Chondrocyte (in vitro differentiated cells): ENCODE measurements at places on chromosomes 2 and 18.

DNA sequence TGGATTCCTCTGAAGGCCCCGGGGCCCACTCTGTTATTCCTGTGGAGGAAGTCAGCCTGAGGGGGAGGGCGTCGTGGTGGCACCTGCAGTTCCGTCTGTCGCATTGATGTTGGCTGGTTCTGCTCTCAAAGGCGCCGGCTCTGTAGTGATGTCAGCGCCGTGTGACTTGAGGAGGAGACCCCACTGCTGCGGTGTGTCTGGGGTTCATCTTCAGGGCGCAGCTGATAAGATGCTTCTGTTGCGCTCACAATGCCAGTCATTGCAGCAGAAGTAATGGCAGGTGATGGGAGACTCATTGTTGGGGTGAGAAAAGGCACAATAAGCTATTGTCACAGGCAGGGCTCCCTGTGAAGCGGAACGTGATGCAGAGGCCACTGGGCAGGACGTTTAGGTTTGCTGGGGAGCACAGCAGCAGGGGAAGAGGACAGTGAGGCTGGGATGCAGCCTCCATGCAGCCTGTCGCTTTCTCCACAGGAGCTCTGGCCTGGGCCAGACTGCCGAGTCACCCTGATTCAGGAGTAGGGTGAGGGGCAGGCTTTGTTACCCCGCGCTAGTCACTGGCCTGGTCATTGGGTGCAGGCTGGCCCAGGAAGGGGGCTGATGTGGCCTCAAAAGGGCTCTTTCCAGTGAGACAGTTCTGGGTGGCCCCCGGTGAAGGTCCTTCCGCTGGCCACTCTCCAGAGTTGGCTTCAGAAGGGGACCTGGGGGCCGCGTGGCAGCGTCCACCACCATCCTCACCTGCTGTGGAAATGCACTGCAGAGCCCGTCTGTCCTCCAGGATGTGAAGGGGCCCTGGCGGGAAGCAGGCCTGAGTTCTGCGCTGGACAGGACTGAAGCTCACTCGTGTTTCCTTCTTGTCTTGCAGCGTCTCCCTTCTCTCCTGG is 42.9 kb downstream of the SH3BP4 start:
- no peaks in the 10 kb centered on the region for H3K27me3 ChIP-seq
- H3K27ac ChIP-seq: peak overlapping the region; percentile 92
- DNase-seq: peak; percentile 85
- peaks cover 81% of the 10 kb centered on the region for H3K4me1 ChIP-seq

GRCh38 chr2:42607101-42607637 is 38.7 kb downstream of the MTA3 start:
- H3K4me3 ChIP-seq: no peak overlapping the region
- no peak overlapping the region for H3K27ac ChIP-seq
- peaks cover 8% of the 10 kb centered on the region for H3K4me1 ChIP-seq
- H3K36me3 ChIP-seq: peaks cover 11% of the 10 kb centered on the region
- no peaks in the 10 kb centered on the region for H3K27me3 ChIP-seq

- no peaks in the 10 kb centered on the region for H3K36me3 ChIP-seq
- H3K4me3 ChIP-seq: no peak overlapping the region
- H3K4me1 ChIP-seq: no peaks in the 10 kb centered on the region
- peaks cover 4% of the 10 kb centered on the region for H3K27me3 ChIP-seq
These were observed 51.4 kb upstream of the DTNB start for GRCh38 chr2:25724756-25725155.

GRCh38 chr2:169090133-169090820 is 20.9 kb downstream of the DHRS9 start:
- peaks cover 21% of the 10 kb centered on the region for H3K27me3 ChIP-seq
- peaks cover 4% of the 10 kb centered on the region for H3K36me3 ChIP-seq
- DNase-seq: no peak
- H3K4me3 ChIP-seq: no peak overlapping the region

GRCh38 chr2:234136461-234136860 is 86.0 kb downstream of the SPP2 start:
- H3K27me3 ChIP-seq: no peaks in the 10 kb centered on the region
- H3K27ac ChIP-seq: peak overlapping the region; percentile 41
- no peak overlapping the region for H3K4me3 ChIP-seq
- H3K36me3 ChIP-seq: no peaks in the 10 kb centered on the region
- peaks cover 36% of the 10 kb centered on the region for H3K4me1 ChIP-seq
- DNase-seq: no peak

GRCh38 chr18:13328213-13328612 is 109.7 kb downstream of the LDLRAD4 start:
- H3K27me3 ChIP-seq: no peaks in the 10 kb centered on the region
- H3K36me3 ChIP-seq: peaks cover 11% of the 10 kb centered on the region
- H3K4me1 ChIP-seq: peaks cover 19% of the 10 kb centered on the region
- no peak for DNase-seq

DNA sequence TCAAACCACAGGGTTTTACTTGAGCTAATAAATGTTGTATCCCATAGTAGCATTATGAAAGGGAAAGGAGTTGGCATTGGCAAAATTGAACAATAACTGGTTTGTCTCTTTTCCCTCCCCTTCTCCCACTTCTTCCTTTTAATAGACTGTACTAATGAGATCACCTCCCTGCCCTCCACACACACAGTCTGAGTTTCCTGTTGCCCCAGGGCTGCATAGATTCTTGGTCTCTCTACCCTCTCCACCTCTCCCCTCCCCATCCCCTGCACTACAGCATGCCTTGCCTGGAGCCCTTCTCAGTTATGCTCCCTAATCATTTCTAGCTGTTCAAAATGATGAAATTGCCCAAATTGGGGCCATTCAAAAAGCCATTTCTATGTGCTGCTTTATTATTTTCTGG is 37.2 kb upstream of the NEMP2 start:
- no peak overlapping the region for H3K4me3 ChIP-seq
- peak overlapping the region; percentile 51 for H3K27ac ChIP-seq
- peaks cover 8% of the 10 kb centered on the region for H3K36me3 ChIP-seq
- peaks cover 20% of the 10 kb centered on the region for H3K4me1 ChIP-seq
- no peak for DNase-seq

DNA sequence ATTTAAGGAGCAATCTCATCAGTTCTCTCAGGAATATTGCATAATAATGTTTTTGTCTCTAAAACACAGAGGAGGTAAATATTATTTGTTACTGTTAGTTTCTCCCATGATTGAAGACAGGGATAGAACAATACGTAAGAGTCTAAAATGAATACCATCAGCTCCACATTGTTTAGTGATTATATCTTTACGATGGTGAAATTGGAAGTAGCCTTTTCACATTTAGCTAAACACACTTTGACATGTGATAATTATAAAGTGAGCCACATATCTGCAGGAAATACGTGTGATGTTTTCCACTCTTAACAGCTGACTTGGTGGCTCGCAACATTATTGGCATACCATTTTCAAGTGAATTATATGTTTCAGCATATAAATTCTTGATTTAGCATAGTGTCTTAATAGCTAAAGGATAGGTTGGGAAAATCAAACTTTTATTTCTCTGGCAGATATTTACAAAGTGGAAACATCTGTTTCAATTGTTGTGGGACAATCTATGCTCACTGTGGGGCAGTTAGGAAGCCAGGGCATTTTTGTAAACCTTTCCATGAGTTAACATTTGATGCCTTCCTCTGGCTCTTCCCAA is 208.1 kb upstream of the RASGRP3 start:
- peaks cover 58% of the 10 kb centered on the region for H3K4me1 ChIP-seq
- H3K27me3 ChIP-seq: no peaks in the 10 kb centered on the region
- H3K4me3 ChIP-seq: no peak overlapping the region
- peak overlapping the region; percentile 58 for H3K27ac ChIP-seq
- H3K36me3 ChIP-seq: peaks cover 25% of the 10 kb centered on the region
